ENCODE measurements at places on chromosomes 6 and 20.

DNA sequence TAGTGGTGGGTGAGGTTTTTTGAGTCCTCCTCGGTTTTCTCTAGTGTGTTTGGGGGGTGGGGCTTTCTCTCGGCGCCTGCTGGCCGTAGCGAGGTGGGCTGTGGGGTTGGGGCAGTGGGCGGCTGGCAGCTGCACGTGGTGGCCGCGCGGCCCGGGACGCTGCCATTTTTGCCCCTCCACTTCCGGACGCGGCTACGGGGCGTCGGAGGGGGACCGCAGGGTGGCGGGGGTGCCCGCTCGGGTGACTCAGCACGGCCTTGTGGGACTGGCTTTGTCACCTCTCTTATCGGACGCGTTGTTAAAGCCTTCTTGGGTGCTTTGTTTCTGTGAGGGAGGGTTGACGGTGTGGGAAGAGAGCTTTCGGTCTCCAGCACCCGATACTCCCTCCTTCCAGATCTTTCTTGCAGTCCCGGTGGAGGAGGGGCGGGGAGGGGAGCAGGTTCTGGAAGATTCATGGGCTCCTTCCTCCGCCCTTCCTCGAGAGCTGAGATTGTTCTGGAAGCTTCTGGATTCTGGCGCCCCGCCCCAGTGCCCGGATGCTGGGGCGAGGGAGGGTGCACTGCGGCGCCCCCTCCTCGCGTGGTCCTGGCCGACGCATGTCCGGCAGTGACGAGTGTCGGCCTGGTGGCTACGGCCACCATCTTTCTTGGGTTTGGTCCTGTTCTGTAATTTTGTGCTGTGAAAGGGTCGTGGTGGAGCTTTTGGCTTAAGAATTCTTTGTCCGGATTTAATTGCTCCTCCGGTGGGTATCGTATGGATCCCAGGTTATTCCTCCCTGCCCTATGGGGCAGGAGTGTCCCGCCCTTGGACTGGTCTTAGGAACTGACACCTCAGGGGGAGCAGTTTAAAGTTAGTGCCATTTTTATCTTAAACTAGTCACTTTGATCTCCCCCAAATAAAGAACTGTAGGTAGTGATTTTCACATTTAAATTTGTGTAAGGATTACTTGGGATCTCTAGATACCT is 719 bp downstream of the HSP90AB1 start:
- peak; percentile 81 for DNase-seq

GRCh38 chr6:137415127-137415833 is 78.9 kb downstream of the OLIG3 start:
- peak; percentile 87 for DNase-seq

DNA sequence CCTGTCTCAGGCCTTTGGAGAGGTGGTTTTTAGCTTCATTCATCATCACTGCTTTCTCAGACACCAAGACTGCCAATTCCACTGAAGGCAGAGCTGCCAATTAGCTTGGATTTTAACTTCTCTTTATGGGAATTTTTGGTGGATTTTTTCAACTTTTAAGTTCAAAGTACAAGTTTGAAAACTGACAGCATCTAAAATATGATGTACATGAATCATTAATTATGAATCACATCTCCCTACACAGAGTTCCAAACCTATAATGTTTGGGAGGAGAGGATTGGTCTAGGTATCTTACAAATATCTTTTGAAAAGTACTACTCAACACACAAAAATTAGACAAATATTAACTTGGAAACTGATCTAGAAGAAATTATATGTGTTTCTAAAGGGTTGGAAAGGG is 25.5 kb downstream of the CNKSR3 start:
- DNase-seq, result no peak

DNA sequence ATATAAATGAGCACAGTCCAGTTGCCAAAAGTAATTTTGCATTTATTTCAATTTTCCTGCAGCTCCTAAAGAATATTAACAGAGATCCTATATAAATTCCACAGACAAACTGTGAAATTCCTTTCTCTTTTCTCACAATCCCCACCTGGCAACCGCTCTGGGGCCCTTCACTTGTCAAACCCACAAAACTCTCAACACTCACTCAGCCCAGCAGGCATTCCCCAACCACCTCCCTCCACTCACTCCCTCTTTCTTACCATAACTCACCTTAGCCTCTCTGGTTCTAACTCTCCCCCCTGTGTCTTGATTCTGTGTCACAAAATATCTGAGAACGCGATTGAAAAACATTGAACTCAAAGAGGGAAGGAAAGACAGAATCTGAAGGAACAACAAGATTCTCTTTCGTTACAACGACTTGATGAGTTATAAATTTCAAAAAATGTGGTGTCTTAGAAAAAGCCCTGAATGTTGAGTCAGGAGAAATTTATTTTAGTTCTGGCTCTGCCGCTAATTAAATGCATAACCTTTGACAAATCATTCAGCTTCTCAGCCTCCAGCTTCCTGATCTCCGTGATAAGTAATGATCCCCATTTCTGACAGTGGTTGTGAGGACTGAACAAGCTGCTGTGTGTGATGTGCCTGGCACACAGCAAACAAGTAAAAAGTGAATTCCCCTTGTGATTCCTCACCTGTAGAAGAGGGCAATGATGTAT is 87.9 kb downstream of the UNC5CL start:
- peak; percentile 73 for DNase-seq

GRCh38 chr6:41527721-41528408 is 18.3 kb upstream of the FOXP4 start:
- peak; percentile 11 for DNase-seq

DNA sequence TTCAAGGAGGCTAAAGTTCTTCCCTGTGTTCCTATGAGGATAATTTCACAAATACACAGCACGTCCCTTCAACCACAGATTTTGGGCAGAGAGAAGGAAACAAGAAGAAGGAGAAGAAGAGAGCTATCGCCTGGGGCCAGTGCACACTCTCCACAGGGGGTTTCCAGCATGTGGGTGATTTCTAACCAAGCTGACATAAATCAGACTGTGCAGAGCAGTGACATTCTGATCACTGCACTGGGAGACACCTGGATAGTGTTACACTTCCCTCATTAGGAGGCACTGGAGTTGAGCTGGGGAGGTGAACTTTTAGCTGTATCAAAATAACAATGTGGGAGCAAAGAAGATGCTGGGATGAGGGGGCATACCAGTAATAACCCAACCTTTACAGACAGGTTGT is 71.8 kb upstream of the CENPW start:
- DNase-seq, result no peak

GRCh38 chr6:121764493-121764892 is 329.0 kb downstream of the GJA1 start:
- DNase-seq, result no peak

GRCh38 chr6:93801101-93801847 is 381.9 kb upstream of the EPHA7 start:
- no peak for DNase-seq

DNA sequence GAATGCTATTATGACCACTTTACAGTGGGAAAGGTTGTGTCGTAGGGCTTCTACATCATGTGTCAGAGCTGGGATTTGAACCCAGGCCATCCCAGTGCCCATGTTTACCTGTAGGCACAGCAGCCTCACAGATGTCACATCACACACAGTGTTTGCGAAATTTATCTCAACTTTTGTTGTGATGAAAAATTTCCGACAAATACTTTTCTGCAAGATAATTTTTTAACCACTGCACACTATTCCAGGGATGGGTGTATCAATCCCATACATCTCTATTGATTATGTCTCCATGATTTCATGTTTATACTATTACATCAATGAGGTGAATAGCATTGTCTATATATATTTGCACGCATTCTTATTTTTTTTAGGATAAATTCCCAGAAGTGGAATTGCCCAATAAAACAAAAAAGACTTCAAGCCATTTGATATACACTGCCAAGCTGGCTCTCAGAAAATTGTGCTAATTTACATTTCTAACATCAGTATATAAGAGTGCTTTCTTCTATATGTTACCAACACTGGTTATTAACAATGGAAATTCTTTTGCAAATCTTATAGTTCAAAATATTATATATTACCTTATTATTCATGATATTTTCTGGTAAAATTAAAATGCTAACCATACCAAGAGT is 189.1 kb upstream of the ZNF217 start:
- no peak for DNase-seq

DNA sequence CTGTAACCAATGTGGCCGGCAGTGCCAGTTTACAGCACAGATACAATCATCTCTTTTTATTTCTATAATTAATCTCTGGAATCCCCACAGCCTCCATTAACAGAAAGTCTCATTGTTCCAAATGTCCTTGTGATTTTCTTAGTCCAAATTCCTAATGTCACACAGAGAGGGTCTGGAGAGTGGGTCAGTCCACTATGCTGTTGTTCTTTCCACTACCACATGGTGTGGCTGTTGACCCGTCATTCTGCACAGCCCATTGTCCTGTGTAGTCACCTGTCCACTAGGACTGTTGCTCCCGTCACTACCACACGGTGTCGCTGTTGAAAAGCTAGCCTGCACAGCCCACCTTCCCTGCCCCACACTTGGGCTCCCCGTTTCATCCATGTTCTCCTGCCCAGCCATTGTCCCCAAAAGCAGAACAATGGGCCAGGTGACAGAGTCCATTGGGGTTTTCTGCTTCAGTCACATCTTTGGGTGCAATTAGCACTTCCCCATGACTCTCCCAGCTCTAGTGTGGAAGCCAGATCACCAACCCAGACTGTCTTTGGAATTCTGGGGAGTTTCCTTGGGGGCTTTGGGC is 8.6 kb upstream of the LBP start:
- peak; percentile 21 for DNase-seq

DNA sequence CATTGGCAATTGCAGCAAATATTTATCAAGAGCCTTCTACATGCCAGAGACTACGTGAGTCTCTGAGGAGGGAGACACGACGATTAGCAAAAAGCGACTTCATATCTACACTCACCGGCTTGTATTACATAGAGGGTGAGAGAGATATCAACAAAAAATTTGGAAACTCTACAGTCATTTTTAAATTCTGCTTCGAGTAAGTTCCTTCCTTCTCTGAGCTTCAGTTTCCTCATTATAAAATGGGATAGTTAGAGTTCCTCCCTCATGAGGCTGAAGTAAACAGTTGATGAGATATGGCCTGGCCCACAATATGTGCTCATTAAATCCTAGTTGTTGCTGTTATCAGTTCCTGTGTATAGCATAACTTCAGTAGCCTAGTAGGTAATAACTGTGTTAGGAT is 64.1 kb upstream of the SIRPA start:
- DNase-seq, result no peak

Measured in GM23248 (cell line).